Stimulated activated CD4-positive, alpha-beta T cell treated with anti-CD3 and anti-CD28 coated beads, Interleukin-12 subunit alpha, Interleukin-12 subunit beta, amount 100 ng/mL, for 48 hours (primary cell): ENCODE measurements at places on chromosomes 2 and 18.

GRCh38 chr2:168278424-168278888 lies 31.1 kb upstream of the STK39 start:
- DNase-seq, result no peak

DNA sequence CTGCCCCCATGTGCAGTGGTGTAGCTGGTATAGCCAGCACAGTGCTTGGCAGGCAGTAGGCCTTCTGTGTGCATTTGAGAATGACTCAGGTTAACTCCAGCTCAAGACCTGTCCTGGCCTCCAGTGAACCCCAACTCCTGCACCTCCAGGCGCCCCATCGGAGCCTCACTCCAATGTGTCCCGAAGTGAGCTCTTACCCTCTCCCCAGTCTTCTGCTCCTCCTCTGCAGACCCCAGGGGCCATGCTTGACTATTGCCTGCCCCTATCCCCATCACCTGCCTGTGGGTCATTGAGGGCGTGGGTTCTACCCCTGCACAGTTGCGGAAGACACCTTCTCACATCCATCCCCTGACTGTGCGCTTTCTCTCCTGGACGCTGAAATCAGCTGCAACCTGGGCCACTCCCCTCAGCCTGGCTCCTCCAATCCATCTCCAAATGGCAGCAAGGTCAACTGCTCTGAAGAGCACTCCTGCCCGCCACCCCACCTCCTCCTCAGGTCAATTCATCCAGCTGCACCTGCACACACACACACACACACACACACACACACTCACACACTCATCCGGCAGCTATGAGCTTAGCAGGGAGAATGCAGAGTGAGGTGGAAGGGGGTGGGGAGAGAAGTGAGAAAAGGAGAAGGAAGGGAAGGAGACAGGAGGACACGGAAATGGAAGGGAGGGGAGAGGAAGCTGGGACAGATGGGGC lies 130.3 kb upstream of the GLI2 start:
- no peak for DNase-seq

DNA sequence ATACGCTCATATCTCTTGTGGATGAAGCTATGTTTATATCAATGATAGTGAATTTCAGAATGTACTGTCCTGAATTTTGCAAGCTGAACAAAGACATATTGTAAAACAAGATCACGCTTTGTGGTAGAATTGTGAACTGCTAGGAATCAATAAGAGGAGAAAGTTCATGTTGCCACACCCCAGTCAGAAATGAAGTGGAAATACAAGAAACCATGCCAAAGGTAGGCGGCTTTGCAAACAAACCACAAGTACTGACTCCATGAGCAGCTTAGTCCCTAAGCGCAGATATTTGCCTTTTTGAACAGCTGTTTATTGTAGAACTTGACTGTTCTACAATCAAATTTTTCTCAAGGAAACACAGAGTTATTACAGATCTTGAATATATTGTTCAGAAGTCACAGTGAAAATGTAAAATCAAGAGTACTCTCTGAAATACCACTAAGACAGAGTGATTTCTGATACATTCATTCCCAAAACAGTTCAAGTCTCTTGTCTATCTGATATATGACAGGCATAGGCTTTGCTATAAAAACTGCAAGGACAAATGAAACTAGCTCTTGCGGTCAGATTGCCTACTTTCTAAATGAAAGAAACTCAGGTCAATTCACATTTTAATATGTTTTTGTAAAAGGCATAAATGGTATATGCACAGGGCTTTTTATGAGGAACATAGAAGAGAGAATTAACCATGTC lies 120.9 kb upstream of the CDH19 start:
- no peak for DNase-seq

- DNase-seq, result no peak
Observed at GRCh38 chr18:9574473-9575115, 39.8 kb downstream of the PPP4R1 start.

DNA sequence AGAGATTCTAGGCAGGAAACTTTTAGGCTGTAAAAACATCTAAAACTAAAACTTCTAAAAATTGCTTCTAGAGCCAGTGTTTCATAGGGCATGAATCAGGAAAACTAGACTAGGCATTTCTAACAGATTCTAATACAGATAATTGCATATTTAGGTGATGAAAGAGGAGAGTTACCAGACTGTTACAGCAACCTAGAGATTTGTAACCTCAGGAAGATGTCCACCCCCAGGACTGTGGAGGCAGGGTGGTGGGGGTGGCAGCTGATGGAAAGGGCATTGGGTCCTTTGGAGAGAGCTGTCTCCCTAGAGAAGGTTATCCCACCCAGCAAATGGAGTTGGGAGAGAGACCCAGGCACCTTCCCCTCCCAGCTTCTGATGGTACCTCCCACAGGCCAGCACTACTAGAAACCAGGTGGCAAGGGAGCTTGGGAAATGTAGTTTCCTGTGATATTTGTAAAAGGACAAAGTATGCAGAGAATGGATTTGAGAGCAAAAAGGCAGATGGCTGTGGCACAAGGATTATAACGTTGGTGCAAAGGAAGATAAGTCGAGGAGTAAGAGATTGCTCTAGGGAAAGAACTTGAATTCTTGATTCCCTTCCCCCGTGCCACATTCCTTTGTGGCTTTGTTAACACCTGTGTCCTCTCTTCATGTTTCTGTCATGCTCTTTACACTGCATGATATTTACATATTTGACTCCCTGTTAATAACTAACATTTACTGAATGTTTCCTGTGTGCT lies 75.6 kb upstream of the MGAT5 start:
- DNase-seq, result no peak
